ENCODE measurements at places on chromosomes 5 and 9.

GRCh38 chr5:96388176-96388575 is 44.9 kb downstream of the PCSK1 start:
- no peak for DNase-seq

GRCh38 chr9:20524776-20525175 is 97.5 kb downstream of the MLLT3 start:
- DNase-seq, result no peak

DNA sequence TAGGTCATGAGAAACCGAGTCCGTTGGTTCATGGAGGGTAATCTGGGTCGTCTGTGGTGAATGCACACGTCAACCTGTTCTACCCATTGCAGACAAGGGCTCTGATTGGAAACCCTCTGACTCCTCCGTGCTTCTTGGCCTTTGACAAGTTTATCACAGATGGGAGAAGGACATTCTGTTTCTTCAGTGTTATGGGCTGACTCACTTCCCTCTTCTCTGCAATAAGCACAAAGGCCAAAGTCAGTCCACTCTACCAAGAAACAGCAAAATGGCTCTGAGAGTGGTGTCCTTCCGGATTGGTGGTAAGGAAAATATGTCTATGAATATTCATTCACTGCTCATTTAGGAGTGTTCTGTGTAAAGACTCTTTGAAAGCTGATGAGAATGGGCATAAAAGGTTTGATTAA is 89.3 kb downstream of the FEM1C start:
- no peak for DNase-seq

GRCh38 chr5:27220752-27221151 is 182.4 kb upstream of the CDH9 start:
- no peak for DNase-seq

DNA sequence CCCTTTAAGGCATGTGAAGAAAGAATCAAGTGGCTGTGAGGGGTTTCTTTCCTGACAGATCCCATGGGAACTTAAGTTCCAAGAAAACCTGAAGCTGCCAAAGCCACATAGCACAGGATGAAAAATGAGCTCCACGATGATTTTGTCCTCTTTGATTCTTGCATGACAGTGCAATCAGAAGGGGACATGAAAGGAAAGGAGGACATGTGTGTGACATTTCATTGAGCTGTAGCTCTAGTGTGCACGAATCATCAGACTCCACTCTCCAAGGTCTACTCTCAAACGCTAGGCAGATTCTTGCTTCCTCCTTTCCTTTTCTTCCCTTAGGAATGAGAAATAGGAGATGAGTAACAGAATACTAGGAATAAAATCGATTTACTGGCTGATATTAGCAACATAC is 142.0 kb downstream of the ZNF608 start:
- no peak for DNase-seq

GRCh38 chr5:15285901-15286583 is 213.9 kb upstream of the FBXL7 start:
- no peak for DNase-seq

DNA sequence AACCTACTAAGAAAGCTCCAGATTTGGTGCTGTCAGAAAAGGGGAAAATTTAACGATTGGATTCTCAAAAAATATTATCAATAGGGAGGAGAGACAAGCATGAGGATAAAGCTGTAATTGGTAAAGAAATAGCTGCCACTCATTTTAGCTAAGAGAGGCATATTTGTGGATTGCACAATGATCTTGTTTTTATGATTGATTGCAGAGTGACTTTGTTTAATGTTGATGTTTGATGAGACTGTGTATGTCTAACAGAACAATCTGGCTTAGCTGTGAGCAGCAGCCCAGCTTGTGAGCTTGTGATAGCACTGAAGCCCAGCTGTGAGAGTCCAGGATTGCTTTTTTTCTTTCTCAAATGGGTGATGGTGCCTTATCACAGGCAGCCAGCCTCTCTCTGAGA is 56.4 kb downstream of the ZNF883 start:
- no peak for DNase-seq

DNA sequence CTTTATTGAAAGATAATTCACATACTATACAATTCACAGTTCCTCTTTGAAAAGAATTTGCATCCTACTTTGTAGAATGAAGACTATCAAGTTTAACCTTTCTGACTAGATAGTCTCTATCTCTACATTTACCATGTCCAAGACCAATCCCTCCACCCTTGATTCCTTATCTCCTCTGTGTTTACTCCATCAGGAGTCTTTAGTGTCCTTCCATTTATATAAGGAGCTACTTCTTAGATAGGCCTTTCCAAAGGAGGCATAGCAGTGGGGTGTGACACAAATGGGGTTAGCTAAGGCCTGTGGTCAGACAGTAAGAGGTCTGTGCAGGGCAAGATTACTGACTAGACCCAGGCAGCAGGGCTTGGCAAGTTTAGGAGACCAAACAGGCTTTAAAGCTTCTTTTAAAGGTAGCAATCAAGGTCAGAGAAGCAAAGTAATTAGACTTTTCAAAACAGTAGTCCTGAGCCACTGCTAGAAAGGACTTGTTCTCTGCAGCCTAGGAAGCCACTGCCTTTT is 11.1 kb upstream of the DMXL1 start:
- no peak for DNase-seq

GRCh38 chr5:132468656-132469379 is 21.8 kb downstream of the IRF1 start:
- no peak for DNase-seq

- no peak for DNase-seq
Observed at GRCh38 chr9:114366334-114367128, 21.3 kb downstream of the AKNA start.

DNA sequence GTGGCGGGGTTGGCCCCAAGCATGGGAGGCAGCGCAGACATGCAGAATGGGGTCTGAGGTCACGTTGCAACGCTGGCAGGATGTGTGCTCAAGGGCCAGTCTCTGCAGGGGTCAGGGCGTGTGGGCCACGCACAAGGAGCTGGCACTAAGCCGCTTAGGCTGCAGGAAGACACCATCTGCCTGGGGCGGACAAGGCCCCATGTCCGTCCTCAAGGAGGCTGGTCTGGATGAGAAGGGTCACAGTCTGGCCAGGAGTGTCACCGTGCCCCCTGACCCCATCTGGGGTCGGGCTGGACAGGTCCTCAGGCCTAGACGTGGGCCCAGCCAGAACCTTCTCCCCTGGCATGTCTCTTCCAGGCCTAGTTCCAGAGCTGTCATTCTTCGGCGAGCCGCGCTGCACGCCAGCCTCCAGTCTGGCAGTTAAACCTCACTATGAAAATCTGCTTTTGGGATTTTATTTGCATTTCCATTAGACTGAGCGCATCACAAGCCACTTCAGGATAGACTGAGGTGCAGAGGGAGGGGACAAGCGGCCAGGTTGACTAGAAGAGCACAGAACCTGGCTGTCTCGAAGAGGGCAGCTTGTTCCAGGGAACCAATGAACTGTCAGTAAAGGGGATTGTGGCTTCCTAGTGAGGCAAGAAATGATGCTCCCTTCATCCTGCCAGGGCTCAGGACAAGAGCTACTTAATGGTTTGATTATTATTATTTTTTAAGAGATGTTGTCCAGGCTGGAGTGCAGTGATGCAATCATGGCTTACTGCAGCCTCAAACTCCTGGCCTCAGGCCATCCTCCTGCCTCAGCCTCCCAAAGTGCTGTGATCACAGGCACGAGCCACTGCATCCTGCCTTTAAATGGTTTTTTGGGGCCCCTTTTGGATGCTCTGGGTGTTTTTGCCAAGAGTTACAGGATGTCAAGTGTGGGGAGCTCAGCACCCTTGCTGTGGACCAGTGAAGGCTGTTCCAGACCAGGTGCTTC is 4.3 kb downstream of the BRD3OS start:
- no peak for DNase-seq

GRCh38 chr9:117718085-117718484 is 13.9 kb downstream of the TLR4 start:
- no peak for DNase-seq

DNA sequence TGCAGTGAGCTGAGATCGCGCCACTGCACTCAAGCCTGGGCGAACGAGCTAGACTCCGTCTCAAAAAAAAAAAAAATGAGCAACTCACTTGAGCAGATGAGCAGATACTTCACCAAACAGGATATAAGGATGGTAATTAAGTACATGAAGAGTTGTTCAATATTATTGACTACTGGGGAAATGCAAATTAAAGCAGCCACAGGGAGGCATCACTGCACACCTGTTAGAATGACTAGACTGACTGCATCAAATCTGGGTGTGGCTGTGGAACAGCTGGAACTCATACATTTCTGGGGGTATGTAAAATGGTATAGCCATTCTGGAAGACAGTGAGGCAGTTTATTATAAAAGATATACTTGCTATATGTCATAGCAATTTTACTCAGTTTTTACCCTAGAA is 93.0 kb downstream of the WNK2 start:
- no peak for DNase-seq

DNA sequence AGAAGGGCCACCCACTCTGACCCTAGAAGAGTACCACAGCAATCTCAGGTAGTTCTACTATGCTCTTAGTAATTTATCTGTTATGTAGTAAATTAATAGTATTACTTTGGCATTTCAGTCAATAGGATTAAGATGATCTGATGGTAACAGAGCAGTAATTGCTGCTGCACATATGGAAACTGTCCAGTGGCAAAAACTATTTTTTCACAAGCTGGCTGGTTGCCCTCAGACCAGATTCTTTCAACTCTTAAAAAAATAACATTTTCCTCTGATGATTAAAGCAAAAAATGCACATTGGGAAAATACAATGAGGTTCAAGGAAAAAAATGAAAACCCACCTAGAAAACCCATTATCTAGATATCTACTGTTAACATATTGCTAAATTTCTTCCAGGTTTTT is 19.7 kb downstream of the GLRA1 start:
- DNase-seq, result no peak

GRCh38 chr5:88661806-88662207 is 221.2 kb downstream of the MEF2C start:
- DNase-seq, result no peak
